ENCODE measurements at places on chromosomes 4 and X. TPM values are rescaled to one million over a fixed set of nuclear protein-coding genes. Genes with fewer than 3 reads are reported as not detected.

PPM1K gene
- total RNA-seq: 22.4 TPM

NAA11 gene
- total RNA-seq: not detected

FOXP3 gene
- total RNA-seq: 0.32 TPM

LDB2 gene
- not detected for total RNA-seq

SERTM2 gene
- not detected for total RNA-seq

NPFFR2 gene
- not detected for total RNA-seq

- DNase-seq: no peak
Measured at GRCh38 chr4:19520939-19521520, 730.7 kb upstream of the SLIT2 start.

DNA sequence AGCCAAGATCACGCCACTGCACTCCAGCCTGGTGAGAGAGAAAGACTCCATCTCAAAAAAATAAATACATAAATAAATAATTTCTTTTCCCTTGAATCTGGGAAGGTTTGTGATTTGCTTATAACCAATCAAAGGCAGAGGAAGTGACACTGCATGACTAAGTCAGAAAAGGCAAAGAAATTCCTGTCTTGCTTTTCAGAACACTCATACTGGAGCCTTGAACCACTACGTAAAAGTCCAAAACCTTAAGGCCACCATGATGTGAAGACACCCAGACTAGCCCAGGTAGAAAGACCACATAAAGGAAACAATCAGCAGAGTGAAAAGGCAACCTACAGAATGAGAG is 36.6 kb downstream of the TMEM156 start:
- no peak for DNase-seq

- no peak for DNase-seq
Measured at GRCh38 chr4:53598483-53598882, 7.2 kb upstream of the LNX1 start.

- DNase-seq: no peak
Measured at GRCh38 chr4:184978211-184978610, 40.1 kb upstream of the HELT start.
